ENCODE measurements at places on chromosomes 7 and 10. TPM values are rescaled to one million over a fixed set of nuclear protein-coding genes. Genes with fewer than 3 reads are reported as not detected.

The TMEM213 gene
- not detected for total RNA-seq

- DNase-seq = no peak
These were observed 42.3 kb upstream of the CDHR3 start for GRCh38 chr7:105920766-105921165.

The PRR15 gene
- total RNA-seq = 2.9 TPM

DNA sequence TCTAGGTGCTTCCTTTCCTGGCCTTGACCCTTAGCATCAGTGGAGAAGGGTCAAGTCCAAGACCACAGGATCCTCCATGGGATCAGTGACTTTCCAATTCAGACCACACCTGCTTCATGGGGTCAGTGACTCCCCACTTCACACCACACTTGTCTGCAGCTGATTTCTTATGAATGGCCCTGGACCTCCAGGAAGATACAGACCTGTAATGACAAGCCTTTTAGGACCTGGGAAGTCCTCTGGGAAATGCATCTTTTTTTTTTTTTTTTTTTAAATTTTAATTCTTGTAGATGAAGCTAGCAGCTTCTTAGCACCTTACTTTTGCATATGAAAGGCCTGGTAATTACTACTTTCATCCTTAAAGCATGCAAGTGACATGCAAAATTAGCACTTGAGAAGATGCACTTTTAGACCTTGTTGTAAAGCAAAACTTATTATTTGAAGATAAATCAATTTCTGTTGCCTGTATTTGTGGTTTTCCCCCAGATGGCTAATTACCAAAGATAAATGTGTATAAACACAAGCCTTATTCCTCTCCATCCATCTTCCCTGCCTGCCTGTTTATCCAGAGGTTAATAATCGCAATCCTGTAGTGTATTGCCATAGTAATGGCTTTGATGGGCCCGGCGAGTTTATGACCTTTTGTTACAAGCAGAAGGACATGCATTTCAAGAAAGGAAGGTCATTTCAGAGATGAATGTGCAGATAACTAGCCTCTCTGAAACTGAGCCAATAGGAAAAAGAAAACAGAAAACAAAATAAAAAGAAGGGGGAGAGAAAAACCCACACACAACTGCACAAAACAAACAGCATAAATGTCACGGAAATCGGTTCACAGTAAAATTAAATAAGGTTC is 1018.7 kb downstream of the TYW1 start:
- no peak for DNase-seq

GRCh38 chr7:27952456-27953285 is 212.7 kb downstream of the TAX1BP1 start:
- no peak for DNase-seq

The GIMAP4 gene
- 6.4 TPM for total RNA-seq

The EIF5AL1 gene
- total RNA-seq = 0.59 TPM

DNA sequence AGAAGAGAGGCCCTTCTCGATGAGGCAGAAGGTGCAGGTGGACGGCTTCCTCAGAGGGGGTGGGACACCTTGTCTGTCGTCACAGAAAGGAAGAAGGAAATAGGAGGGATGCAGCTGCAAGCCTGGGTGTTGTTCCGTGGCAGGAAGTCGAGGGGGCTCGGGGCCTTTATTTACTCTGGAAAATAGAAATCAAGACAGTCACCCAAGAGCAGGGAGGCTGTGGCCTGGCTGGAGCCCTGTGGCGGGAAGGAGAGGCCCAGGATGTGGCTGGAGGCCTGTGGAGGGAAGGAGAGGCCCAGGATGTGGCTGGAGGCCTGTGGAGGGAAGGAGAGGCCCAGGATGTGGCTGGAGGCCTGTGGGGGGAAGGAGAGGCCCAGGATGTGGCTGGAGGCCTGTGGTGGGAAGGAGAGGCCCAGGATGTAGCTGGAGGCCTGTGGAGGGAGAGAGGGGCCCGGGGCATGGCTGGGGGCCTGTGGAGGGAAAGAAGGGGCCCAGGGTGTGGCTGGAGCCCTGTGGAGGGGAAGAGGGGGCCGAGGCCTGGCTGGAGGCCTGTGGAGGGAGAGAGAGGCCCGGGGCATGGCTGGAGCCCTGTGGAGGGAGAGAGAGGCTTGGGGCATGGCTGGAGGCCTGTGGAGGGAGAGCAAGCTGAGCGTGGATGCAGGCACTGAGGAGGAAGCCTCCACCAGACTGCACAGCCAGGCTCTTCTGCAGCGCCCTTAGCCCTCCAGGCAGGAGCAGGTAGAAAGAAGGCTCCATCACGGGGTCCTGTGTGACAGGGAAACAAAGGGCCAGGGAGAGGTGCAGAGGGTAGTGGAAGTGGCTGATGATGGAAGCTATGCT is 97.3 kb upstream of the SFMBT2 start:
- no peak for DNase-seq

The PRKCQ gene
- total RNA-seq = 24.0 TPM

DNA sequence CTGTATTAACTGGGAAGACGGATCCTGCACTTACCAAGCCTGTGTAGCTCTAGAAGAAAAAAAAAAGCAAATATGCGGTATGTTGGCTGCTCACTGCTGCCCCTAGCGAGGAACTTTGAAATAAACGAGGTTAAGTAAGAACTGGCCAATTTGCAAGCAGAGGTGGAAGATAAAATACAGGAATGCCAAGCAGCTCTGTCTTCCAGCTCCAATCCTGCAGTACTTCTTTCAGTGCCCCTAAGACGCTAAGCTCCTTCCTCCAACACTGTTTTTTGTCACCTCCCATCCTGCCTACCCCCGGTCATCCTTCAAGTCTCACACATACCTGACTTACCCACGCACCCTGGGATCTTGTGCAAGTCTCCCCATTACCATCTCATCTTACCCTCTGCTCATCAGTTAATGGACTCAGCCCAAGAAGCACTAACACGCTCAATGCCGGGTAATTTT is 809 bp downstream of the C10orf143 start:
- DNase-seq = peak; percentile 75

- DNase-seq = no peak
These were observed 35.1 kb downstream of the SEM1 start for GRCh38 chr7:96674565-96674964.

DNA sequence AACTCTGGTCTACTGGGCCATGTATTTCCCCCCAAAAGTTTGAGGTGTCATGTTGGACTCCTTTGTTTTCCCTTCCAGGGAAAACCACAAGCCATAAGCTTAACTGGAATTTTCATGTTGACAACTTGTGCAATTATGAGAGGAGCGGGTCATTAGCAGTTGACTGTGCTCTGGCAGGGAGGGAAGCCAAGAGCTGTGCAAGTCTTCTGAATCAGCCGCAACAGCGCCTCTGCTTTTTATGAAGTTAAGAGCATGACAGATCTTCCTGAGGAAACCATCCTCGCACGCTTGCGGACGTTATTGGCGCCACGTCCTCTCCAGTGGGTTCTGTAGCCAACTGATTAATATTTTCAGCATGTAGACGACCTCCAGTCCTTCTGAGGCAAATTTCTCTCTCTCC is 148.7 kb upstream of the MKI67 start:
- DNase-seq = no peak

The C10orf143 gene
- total RNA-seq = 3.4 TPM

DNA sequence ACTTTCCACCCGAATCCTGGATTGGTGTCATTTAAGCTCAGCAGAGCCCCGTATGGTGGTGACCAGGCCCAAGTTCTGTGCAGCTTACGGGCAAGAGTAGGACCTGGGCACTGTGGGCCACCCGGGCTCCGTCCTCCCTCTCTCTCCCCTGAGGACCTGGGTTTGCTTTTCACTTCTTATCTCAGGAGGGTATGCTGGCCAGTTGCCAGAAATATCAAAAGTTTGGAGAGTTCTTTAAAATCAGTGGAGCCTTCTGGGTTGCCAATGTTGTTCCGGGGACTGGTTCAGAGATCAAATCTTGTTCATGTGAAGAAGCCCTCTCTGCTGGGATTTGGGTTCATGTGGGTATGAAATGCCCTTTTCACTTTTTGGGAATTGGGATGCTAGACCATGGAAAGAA is 145.4 kb downstream of the GRK5 start:
- DNase-seq = no peak
